ENCODE measurements at places on chromosomes 5 and 9.
A peak's percentile ranks its signal among the peaks of the same experiment; 100 is the strongest.

GRCh38 chr5:157108976-157109375, at the start of gene HAVCR2:
TSS of gene HAVCR2 (minus strand) at chr5:157109044. CDS start at chr5:157108983, 61 bp downstream.
- peak; percentile 65 for DNase-seq

- DNase-seq: peak; percentile 90
These were observed at the start of gene SLC2A6 for GRCh38 chr9:133478851-133479711. TSS of gene SLC2A6 (minus strand) at chr9:133479099. CDS start at chr9:133479059, 40 bp downstream.

DNA sequence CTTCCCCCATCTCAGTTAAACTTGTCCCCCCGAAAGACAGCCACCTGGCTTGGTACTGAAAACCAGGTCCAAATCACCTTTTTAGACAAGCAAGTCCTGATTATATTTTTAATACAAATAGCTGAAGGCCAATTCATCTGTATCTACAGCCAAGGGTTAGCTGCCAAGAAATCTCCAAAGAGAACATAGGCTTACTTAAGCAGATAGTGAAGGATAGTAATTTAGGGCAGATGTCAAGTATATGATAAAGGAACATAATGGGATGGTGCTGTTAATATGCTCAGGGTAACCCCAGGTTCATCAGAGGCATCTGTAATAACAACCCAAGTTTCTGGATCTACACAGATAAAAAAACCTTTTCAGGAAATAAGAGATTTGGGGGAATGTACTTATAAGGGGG, 133.0 kb downstream of the EBF1 start:
- no peak for DNase-seq

- DNase-seq: no peak
These were observed 181.9 kb downstream of the ESM1 start for GRCh38 chr5:54803471-54804011.

GRCh38 chr9:99158629-99159028, 53.7 kb downstream of the TGFBR1 start:
- no peak for DNase-seq

DNA sequence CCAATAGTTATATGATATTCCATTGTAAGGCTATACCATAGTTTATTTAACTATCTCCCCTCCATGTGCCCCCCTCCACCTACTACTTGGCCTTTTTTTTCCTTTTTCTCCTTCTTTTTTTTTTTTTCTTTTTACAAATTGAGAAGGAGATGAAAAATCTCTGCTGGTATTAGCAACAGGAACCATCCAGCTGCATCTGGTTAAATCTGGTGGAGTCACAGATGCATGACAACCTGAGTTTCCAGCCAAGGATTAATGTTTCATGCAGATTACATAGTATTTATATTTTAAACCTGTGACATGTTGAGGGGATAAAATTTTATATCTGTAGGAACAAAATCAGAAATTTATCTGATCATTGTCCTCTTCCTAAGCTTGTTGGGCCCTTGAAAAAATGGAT, 128.5 kb upstream of the IQGAP2 start:
- no peak for DNase-seq

DNA sequence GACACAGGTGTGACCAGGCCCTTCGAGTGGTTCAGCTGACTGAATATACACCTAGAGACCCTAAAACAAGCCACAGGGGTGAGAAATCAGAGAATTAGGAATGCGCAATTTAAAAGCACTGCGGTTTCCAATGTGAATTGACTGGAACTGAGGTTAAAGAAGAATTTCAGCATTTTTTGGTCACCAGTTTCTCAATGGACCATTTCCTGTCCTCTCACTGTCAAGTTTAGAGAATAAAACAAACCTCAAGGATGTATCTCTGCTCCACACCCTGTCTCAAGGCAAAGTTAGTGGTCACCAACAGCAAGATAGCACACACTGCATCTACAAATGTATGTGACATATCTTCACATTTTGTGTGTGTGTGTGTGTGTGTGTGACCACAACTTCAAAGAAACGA, 143.8 kb upstream of the MAP3K1 start:
- DNase-seq: no peak

GRCh38 chr9:137762414-137763061, 115.0 kb upstream of the CACNA1B start:
- DNase-seq: no peak

- DNase-seq: no peak
These were observed 595.6 kb downstream of the CAAP1 start for GRCh38 chr9:26296910-26297572.

GRCh38 chr9:109408759-109409462, 88.1 kb upstream of the EPB41L4B start:
- DNase-seq: no peak

- DNase-seq: no peak
These were observed 7.0 kb downstream of the NDUFB6 start for GRCh38 chr9:32565967-32566366.

DNA sequence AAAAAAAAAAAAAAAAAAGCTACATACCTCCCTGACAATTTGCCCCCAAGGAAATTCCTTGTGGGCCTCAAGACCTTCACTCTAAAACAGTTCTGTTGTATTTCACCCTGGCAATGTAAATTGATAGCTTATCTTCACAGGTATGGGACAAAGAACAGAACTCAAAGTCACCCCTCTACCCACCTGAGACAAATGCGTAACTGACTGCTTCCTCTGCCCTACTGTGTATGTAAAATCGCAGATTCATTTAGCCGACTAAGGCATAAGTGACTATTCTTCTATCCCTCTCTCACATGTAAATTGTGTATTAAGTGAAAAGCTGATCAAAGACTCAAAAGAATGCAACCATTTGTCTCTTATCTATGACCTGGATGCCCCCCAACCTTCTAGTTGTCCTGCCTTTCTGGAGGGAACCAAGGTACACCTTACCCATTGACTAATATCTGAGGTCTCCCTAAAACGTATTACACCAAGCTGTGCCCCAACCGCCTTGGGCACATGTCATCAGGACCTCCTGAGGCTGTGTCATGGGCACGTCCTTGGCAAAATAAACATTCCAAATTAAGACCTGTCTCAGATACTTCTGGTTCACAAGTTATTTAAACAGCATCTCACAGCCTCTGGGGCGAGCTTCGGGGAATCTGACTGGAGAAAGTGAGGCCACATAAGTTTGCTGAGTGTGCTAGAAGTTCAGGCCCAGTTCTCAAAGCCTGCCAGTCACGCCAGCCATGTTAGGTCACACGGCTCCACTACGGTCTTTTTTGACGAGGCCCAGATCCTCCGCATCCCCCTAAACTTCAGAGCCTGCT, 954 bp downstream of the TBCA start:
- no peak for DNase-seq

DNA sequence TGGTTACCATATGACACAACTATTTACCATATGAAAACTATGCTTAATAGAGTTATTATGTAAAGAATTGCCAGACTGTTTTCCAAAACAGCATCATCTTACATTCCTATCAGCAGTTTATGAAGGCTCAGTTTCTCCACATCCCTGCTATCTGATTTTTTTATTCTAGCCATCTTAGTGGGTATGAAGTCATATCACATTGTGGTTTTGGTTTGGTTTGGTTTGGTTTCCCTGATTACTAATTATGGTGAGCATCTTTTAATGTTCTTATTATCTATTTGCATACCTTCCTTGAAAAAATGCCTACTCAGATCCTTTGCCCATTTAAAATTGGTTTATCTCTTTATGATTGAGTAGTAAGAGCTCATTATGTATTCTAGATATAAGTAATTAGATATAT, 199.4 kb upstream of the NFIL3 start:
- DNase-seq: no peak

DNA sequence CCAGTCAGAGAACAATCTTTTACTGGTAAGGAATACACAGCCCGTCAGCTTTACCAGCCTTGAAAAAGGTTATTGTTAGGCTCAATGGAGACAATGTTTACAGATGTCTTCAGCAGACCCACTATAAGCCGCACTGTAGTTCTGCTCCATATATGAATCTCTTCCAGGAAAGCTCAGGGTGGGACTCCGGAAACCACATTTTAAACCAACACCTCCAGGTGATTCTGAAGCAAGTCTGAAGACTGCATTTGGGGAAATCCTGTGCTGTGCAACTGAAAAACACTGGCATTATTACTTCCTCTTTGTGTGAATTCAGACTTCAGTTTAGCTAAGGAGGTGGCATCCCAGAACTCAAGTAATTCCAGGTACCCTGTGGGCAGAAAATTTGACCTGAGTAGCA, 3.5 kb downstream of the GZMK start:
- peak; percentile 21 for DNase-seq

GRCh38 chr5:35665096-35665495, 47.4 kb downstream of the SPEF2 start:
- DNase-seq: no peak

GRCh38 chr9:111945216-111945615, 48.6 kb downstream of the UGCG start:
- peak; percentile 59 for DNase-seq

GRCh38 chr5:171593976-171594375, 174.5 kb downstream of the FGF18 start:
- DNase-seq: no peak

DNA sequence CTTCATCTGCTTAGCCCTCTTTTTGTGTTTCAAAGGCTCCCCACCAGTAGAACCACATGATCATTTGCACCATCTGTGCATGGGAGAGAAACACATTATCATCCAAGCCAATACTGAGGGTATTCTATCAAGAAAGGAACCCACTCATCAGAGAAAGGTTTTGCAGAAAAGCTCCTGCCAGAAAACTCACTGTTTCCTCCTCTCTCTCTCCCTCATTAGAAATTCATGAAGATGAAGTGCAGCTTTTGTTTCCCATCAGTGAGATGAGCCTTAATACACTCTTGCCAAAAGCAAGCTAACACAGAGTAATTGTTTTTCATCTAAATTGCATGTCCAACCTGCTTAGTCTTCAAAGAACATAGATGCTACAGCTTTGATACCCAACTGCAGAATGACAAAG, 142.4 kb upstream of the GRAMD2B start:
- DNase-seq: no peak

GRCh38 chr5:1199649-1200494, 1.5 kb upstream of the SLC6A19 start:
- DNase-seq: no peak

DNA sequence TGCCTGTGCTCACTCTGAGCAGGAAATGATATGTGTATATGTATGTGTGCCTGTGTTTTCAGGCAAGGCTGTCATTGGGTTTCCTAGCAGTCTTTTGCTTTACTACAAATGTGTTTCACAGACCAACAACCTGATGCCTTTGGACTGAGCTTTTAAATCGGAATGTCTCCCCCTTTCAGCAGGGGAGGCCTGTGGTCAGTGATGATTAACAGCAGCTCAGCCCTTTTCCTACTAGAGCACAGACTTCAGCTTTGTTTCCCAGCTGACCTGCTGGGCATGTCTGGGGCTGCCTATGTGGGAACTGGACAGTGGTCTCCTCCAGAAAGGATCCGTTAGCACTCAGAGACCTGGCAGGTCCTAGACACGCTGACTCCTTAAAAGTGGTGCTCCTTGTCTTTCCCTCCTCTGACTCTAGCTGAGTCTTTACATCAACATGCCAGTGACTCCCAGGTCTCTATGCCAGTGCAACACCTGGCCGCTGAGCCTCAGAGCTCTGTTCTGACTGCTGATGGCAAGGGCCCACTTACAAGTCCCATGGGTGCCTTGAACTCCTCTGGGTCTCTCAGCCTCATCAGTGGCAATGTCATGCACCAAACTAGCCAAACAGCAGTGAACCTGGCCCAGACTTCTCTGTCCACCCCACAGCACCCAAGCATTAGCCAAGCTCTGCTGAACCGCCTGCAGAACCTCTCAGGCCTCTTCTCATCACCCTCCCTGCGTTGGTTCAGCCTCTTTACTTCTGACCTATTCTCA, 7.7 kb downstream of the MACROH2A1 start:
- no peak for DNase-seq

DNA sequence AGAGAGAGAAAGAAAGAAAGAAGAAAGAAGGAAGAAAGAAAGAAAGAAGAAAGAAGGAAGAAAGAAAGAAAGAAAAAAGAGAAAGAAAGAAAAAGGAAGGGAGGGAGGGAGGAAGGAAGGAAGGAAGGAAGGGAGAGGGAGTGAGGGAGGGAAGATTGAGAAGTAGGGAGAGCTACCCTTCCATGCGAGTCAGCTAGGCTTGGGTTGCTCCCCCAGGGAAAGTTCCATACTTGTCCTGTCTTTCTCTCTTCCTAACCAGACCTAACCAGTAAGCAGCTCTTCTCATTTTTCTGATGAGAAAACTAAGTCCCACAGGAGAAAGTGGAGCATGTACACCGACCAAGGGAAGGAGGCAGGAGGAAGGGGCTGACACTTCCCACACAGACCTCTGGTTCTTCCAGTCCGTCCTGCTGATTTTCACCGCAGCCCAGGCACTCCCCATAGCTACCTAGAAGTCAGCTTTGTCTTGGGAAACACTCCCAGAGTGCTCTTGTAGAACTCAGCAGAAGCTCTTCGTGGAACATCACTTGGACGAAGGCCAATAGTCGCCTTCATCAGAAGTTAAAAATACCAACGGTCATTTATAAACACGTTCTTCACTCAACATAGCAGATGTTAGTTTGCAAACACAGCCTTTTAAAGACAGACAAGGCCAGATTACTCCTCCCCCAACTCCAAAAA, 29.0 kb upstream of the ENTREP1 start:
- no peak for DNase-seq

DNA sequence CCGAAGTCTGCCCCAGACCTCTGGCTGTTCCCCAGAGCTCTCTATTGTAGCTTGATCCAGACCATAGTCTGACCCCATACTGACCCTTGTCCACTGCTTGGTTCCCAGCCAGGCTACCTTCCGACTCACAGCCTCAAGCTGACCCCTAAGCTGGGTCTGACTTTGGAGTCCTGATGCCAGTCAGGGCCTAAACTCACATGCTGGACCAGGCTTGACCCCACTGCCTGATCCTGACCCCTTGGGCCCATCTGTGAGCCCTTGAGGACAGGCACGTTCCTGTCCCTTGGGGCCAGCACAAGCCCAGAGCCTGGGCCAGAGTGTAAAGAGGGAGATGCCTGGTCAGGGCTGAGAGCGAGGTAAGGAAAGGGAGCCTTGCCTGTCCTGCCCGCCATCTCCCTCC, 32.7 kb upstream of the ENHO start:
- no peak for DNase-seq

GRCh38 chr5:75461679-75462078, 49.8 kb downstream of the CERT1 start:
- no peak for DNase-seq

GRCh38 chr9:12876872-12877271, 102.1 kb downstream of the LURAP1L start:
- DNase-seq: no peak

- no peak for DNase-seq
These were observed 104.4 kb downstream of the FANCC start for GRCh38 chr9:95213117-95213516.

DNA sequence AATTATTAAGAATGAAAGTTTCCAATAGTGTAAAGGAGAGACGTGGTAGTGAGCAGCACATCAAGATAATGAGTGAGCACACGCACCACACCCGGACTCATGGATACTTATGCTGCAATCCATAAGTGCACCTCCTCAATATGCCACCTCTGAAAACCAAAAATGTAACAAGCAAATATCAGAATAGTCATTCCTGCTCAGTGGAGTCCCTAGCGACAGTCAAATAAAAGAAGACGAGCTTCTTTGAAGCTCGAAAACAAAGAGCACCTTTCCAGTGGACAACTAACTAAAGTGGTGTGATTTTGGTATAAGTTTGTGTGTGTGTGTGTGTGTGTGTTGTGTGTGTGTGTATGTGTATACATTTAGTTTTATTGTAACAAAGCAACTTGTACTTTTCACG, 241.3 kb downstream of the DEPDC1B start:
- DNase-seq: no peak

GRCh38 chr9:4308482-4308881, 8.6 kb upstream of the GLIS3 start:
- DNase-seq: no peak

All from stimulated activated CD4-positive, alpha-beta T cell treated with anti-CD3 and anti-CD28 coated beads, Interleukin-15, amount 100 ng/mL, for 24 hours (primary cell).